Mesenchymal stem cell (in vitro differentiated cells and primary cell): ENCODE measurements at places on chromosomes 11 and 22.
A peak's percentile ranks its signal among the peaks of the same experiment; 100 is the strongest.

- H3K27me3 ChIP-seq = peaks cover 72% of the 10 kb centered on the region
- peak; percentile 40 for DNase-seq
- H3K36me3 ChIP-seq = no peaks in the 10 kb centered on the region
- peaks cover 8% of the 10 kb centered on the region for H3K4me1 ChIP-seq
- peak overlapping the region; percentile 6 for H3K4me3 ChIP-seq
These were observed 9.7 kb upstream of the NEFH start for GRCh38 chr22:29470159-29470855.

DNA sequence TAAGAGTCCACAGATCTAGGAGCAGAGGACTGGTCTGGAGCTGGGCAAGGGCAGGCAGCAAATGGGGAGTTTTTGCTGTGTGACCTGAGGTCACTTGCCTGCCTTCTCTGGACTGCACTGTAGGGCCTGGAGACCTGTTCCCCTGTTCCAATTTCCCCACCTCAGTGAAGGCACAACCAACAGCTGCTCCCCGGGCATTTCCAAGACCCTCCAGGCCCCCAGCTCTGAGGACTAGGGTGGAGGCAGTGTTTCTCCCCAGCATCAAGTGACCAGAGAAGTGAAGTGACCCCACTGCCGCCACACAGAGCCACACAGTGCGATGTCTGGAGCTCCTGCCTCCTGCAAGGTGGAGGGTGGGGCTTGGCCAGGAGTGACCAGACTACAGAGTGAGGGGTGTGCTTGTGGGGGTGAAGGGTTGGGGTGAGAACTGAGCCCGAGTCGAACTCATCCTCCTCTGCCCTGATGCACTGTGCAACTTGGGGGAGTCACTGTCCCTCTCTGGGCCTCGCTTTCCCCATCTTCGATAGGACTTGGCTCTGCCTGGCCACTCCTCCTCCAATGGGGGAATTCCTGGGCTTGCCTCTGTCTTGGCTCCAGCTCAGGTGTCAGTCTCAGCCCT, 21.6 kb downstream of the P2RY2 start:
- no peak overlapping the region for H3K4me3 ChIP-seq
- peaks cover 2% of the 10 kb centered on the region for H3K36me3 ChIP-seq

DNA sequence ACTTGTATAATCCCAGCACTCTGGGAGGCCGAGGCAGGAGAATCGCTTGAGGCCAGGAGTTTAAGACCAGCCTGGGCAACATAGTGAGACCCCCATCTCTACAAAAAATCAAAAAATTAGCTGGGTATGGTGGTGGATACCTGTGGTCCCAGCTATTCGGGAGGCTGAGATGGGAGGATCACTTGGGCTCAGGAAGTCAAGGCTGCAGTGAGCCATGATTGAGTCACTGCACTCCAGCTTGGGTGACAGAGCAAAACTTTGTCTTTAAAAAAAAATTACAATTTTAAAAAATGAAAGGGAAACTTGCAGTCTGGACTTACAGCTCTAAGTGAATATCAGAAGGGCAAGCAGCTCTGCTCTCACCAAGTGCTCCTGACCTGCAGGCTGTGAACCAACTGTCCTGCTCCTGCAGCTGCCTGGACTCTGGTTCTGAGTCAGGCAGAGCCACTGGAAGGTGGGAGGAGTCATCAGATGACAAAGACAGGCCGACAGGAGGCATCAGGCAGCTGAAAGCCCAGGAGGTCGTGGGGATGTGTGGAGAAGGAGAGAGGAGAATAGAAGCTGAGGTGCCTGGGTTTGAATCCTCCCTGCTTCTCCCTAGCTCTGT, 9.6 kb downstream of the SMTNL1 start:
- peaks cover 49% of the 10 kb centered on the region for H3K36me3 ChIP-seq
- DNase-seq = peak; percentile 60
- H3K4me3 ChIP-seq = no peak overlapping the region
- H3K4me1 ChIP-seq = peaks cover 2% of the 10 kb centered on the region

GRCh38 chr22:47794851-47795250, 1032.4 kb downstream of the TBC1D22A start:
- H3K27ac ChIP-seq = no peak overlapping the region
- H3K36me3 ChIP-seq = no peaks in the 10 kb centered on the region
- H3K27me3 ChIP-seq = no peaks in the 10 kb centered on the region
- DNase-seq = no peak

DNA sequence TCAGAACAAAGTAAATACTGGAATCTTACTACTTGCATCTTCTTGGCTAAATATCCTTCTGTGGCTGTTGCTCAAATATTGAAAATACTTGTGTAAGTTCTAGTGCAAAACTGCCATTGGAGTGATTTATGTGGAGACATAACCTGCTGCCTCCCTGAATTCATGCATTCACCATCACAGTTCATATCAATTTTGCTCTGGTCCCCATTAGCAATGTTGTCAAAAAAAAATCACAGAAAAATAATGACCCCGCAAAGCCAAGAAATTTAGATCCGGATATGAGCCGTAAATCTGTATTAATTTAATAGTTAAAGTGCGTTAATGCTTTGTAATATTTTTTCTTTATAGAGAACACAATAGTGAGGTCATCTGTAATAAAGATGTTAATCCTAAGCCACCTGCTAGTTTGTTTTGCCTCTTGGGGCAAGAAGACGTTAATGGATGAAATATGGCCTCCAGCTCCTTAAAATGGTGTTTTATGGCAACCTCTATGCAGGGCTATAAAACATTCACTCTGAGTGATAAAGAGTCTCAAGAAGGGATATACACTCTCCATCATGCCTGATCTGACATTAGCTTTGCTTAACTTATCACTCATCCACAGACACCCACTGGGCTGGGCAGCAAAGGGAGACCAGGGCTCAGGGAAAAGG, 255.9 kb downstream of the INSC start:
- no peaks in the 10 kb centered on the region for H3K4me1 ChIP-seq
- H3K27ac ChIP-seq = no peak overlapping the region
- no peak overlapping the region for H3K4me3 ChIP-seq
- H3K27me3 ChIP-seq = no peaks in the 10 kb centered on the region
- DNase-seq = no peak
- H3K36me3 ChIP-seq = no peaks in the 10 kb centered on the region

GRCh38 chr11:45857961-45858474, 10.7 kb downstream of the CRY2 start:
- peak overlapping the region; percentile 94 for H3K27ac ChIP-seq
- peaks cover 35% of the 10 kb centered on the region for H3K36me3 ChIP-seq
- peaks cover 32% of the 10 kb centered on the region for H3K4me1 ChIP-seq
- H3K4me3 ChIP-seq = peak overlapping the region; percentile 20

GRCh38 chr11:128763224-128763623, 69.4 kb downstream of the FLI1 start:
- no peak for DNase-seq
- no peaks in the 10 kb centered on the region for H3K36me3 ChIP-seq
- peaks cover 3% of the 10 kb centered on the region for H3K4me1 ChIP-seq
- no peak overlapping the region for H3K4me3 ChIP-seq

- no peaks in the 10 kb centered on the region for H3K27me3 ChIP-seq
- H3K4me3 ChIP-seq = no peak overlapping the region
- H3K4me1 ChIP-seq = peaks cover 2% of the 10 kb centered on the region
- DNase-seq = no peak
- peaks cover 3% of the 10 kb centered on the region for H3K36me3 ChIP-seq
These were observed 136.5 kb downstream of the ATG16L2 start for GRCh38 chr11:72950685-72951084.

DNA sequence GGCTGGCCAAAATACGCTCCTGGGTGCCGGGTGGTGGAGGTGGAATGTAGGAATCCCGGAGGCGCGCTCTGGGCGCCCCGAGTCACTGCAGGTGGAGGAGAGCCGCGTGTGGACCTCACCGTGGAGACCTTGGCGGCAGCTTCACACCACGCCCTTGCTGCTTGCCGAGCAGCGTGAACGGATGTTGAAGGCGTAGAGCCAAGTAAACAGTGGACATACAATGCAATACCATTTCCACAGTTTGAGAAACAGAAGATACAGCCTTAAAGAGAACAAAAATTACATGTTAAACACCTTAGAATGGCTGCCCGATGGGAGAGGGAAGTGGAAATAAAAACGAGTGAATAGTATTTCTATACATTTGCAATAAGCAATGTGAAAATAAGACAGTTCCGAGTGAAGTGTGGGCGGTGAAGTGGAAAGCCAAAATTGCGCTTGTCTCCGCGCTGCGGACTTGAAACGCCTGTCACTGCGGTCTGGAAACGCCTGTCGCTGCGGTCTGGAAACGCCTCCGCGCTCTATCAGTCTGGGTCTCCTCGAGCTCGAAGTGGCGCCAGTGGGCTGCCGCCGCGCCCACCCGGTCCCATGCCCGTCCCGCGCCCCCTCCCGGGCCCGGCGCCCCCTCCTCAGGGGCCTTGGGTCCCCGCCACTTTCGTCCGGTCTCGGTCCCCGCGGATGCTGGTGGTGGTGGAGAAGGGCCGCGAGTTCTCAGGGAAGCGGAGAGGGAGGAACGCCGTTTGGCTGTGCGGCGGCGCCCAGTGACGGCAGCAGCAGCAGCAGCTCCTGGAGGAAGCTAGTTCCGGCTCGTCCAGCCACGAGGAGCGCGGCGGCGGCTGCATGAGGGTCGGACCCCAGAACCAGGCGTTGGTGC, 1.6 kb downstream of the NCR3LG1 start:
- no peak overlapping the region for H3K27ac ChIP-seq
- DNase-seq = peak; percentile 86
- H3K36me3 ChIP-seq = peaks cover 3% of the 10 kb centered on the region
- H3K4me1 ChIP-seq = peaks cover 10% of the 10 kb centered on the region
- peak overlapping the region; percentile 72 for H3K4me3 ChIP-seq

DNA sequence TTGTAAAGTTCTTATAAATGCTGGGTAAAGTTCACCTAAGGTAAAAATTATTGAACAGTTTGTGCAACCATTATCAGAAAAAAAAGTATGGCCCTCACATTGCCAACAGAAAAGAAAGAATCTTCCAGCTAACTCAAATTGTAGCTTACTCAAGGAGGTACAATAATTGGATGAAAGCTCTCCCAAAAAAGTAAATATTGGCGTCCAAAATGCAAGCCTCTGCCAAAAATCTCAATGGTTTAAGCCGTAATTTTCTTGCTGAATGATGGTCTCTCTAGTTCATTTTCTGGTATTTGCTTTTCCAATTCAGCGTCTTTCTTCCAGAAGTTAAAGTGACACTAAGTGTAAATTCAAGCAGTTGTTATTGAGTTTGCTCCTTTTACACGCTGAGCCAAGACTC, 727.3 kb downstream of the LRRC4C start:
- H3K4me1 ChIP-seq = no peaks in the 10 kb centered on the region
- H3K27me3 ChIP-seq = no peaks in the 10 kb centered on the region
- no peak overlapping the region for H3K4me3 ChIP-seq
- no peak overlapping the region for H3K27ac ChIP-seq
- H3K36me3 ChIP-seq = no peaks in the 10 kb centered on the region

DNA sequence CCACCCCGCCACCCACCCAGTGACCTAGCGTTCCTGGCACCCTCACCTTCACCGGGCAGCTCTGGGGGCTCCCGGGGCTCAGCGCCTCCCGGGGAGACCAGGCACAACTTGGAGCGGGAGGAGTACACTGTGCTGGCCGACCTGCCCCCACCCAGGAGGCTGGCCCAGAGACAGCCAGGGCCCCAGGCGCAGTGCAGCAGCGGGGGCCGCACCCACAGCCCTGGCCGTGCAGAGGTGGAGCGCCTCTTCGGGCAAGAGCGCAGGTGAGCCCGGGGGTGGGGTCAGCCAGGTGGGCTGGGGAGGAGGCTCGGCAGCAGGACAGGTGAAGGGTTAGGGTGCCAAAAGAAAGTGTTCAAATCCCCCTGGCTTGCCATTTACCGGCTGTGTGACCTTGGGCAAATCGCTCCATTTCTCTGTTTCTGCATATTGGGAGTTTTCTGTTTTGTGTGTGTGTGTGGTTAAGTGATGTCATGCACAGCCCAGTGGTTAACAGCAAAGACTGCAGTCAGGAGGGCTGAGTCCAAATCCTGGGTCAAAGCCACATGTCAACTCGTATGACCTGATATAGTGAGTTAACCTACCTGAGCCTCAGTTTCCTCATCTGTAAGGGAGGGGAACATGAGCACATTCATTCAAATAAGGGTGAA, 29.5 kb downstream of the TRIOBP start:
- no peak overlapping the region for H3K4me3 ChIP-seq
- no peaks in the 10 kb centered on the region for H3K27me3 ChIP-seq
- H3K27ac ChIP-seq = no peak overlapping the region
- peaks cover 7% of the 10 kb centered on the region for H3K36me3 ChIP-seq
- DNase-seq = peak; percentile 43

DNA sequence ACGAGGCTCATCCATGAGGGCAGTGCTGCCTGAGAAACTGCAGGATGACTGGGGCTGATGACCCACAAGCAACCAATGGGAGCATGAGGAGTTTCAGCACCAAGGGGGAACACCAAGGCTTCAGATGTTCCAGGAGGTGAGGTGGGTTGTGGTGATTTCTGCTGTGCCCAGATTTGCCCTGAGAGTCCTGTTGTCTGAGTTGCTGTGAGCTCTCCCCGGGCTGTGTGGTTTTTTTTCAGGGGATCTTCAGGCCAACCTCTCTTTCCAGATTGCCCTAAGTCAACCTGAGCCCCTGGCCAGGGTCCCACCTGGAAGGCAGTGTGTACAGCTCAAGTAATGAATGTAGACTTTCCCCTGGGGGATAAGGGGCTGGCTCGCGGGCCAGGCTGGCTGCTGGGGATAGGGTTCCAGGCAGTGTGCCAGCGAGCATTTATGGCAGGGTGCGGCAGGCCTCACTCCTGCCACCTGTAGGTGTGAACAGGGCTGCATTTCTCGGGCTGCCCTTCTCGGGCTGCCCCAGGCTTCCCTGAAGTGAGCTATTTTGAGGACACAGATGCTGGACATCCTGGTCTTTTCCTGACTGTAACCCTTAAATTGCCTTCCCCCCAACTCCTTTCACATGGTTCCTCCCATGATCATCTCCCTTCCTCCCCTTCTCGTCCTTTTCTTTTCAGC, 9.8 kb downstream of the SLC22A6 start:
- H3K4me1 ChIP-seq = peaks cover 2% of the 10 kb centered on the region
- peaks cover 22% of the 10 kb centered on the region for H3K27me3 ChIP-seq
- DNase-seq = no peak
- no peak overlapping the region for H3K27ac ChIP-seq
- H3K36me3 ChIP-seq = no peaks in the 10 kb centered on the region

GRCh38 chr11:117201658-117202305, 2.6 kb downstream of the TAGLN start:
- peak overlapping the region; percentile 63 for H3K4me3 ChIP-seq
- H3K27ac ChIP-seq = peak overlapping the region; percentile 96

- H3K27me3 ChIP-seq = no peaks in the 10 kb centered on the region
- peaks cover 62% of the 10 kb centered on the region for H3K36me3 ChIP-seq
- H3K4me1 ChIP-seq = no peaks in the 10 kb centered on the region
- no peak for DNase-seq
- H3K4me3 ChIP-seq = no peak overlapping the region
These were observed 12.5 kb downstream of the USP35 start for GRCh38 chr11:78201096-78201818.
